AG08395 (cell line): ENCODE measurements at places on chromosomes 2 and 18.

- DNase-seq: no peak
Observed at GRCh38 chr2:38515155-38516074, 87.3 kb downstream of the HNRNPLL start.

- DNase-seq: no peak
Observed at GRCh38 chr2:200667413-200667812, 81.6 kb downstream of the AOX1 start.

- no peak for DNase-seq
Observed at GRCh38 chr2:169010633-169011460, 20.3 kb downstream of the ABCB11 start.

DNA sequence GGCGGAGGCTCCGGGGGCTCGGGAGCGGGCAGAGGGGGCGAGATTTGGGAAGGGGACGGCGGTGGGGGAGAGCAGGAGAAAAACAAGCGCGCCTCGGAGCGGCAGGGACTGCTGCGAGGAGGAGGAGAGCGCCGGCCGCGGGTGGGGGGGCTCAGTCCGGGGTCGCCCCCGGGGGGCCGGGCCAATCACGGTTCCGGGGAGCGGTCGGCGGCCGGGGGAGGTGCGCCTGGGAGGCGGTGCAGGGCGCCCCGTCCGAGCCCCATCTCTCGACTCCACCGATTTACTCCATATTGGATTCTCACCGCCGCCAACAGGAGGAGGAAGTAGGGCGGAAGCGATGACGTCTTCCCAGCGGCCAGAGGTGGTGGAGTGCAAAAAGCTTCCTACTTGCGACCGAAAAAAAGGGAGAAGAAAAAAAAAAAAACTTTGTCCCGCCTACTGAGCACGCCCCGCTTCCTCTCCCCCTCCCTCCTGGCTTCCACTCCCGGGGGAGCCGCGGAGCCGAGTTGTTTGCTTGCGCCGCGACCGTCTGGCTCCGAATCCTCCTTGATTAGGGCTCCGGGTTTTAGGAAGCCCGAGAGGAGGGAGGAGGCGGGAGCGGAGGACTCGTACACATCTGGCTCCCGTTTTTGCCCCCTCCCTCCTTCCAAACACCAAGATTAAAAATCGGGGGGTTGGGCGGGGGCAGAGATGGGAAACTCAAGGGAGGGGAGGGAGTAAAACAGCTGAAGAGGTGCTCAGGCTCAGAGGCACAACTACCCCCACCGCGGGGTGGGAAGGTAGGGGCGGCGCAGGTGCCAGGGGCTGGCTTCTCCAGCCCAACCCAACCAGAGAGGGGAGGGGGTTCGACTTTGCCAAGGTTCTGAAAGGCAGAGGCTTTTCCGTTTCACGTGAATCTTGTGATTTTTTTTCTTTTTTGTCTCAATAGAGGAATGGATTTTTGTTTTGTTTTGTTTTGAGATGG is at the start of gene SPRED2:
SPRED2 (minus strand) TSS at position 373 of the 964 bp plus-strand sequence. CDS start 612 bp downstream, outside the sequence.
- DNase-seq: peak; percentile 90

- DNase-seq: peak; percentile 22
Observed at GRCh38 chr2:189153619-189154018, 25.9 kb downstream of the COL5A2 start.

DNA sequence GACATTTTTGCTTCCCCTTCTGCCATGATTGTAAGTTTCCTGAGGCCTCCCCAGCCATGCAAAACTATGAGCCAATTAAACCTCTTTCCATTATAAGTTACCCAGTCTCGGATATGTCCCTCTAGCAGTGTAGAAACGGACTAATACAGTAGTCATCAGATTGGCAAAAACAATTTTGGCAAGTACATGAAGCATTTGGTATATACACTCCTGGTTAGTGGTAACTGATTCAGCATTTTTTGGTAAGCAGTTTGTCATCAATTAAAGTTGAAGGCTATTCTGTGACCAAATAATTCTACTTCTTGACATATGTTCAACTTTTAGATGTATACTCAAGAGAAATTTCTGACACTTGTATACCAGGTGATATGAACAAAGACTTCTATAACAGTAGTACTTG is 190.5 kb upstream of the STON1 start:
- no peak for DNase-seq

DNA sequence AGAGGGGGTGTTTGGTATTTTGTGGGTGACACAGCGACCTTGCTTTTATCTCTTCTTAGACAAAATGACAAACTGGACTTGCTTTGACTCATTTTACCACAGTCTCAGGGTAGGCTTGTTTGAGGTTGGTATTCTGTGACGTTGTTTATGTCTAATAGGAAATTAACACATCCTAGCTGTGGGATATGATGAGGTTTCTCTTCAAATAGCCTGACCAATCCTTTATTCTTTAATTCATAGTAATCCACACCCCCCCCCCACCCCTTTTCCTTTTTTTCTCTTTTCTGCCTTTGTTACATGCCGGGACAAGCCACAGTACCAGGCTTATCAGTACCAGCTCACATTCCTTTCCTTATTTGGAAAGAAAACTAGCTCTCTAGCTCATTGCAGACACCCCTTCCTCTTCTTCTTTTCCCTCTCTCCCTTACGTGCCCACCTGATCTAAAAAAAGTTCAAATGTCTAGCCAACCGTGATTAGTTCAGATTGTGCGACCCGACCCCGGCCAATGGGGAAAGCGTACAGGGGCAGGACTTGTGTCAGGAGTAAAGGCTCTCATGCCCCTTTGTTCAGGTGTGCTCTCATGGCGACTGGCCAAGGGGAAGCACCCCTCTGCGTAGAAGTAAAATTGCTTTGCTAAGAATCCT is 52.2 kb upstream of the PTPRM start:
- DNase-seq: no peak

- DNase-seq: no peak
Observed at GRCh38 chr18:36640021-36640952, 188.5 kb downstream of the TPGS2 start.

DNA sequence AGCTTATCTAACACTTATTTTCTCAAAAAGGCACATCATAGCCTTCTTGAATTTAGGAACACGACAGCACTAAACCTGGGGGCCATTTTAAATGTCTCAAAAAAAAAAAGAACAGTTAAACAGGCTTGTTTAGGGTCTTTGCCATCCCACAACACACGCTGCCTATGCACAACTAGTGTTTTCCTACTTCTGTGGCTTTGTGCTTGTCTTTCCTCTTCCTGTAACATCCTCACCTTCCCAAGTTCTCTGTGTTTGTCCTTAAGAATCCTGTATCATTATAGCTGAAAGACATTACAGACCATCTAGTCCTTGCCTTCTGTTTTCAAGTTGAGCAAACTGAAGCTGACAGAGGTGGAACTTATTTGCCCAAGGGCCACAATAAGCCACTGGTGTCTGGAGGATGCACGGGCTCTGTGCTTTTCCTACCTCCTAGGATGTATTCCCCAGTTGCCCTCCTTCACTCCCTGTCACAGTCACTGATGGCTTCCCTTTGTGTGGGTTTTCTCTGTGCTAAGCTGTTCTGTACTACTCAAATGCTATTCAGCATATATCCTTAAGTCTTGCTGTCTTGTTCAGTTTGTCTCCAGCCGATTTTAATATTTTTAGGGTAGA is 22.6 kb downstream of the SNRPD1 start:
- no peak for DNase-seq

DNA sequence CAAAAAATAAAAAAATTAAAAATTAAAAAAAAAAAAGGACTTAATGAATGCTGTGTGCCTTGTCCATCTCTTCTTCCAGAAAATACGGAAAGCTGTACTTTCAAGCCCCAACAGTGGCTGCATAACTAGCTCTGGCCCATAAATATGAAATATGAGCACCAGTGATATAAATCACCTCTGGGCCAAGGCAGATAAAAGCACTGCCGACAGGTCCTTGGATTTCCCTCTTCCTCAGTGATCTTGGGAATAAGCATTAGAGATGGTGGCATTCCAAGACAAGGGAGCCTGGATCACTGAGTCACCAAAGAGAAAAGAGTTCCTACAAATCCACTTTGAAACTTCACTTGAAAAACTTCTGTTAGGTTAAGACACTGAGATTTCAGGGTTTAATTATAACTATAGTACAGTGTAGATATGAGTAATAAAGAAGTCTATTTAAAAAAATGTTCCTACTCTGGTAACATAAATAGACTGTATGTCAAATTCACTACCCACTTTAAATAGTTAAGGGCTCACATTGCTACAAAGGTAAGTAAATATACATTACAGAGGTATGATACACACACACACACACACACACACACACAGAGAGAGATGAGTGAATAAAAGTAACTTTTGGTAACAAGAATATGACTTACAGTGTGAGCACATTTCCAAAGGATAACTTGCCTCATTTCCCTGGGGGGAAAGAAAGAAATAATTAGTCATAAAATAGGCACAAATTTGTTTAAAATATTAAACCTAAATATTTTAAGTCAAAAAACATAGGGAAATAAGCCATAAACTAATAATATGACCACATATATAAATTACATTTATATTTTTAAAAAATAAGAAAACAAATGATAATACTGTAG is 35.6 kb downstream of the PPP3R1 start:
- no peak for DNase-seq

DNA sequence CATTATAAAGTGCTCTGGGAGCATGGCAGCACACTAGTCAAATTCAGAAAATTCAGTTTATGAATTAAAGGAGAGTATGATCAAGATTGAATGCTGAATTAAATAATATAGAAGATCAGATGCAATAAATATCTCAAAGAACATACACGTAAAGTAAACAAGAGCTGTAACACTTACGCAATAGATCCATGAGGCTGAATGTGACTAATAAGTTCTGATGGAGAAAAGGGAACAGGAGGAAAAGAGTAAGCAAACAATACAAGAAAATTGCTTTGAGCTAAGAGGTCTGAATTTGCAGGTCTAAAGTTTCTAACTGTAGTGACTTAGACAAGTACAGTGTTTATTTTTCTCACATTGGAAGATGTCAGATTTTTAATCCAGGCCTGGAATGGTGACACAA is 646.7 kb upstream of the ZNF804A start:
- DNase-seq: no peak

- peak; percentile 75 for DNase-seq
Observed at GRCh38 chr2:12050396-12050795, 304.0 kb downstream of the LPIN1 start.

DNA sequence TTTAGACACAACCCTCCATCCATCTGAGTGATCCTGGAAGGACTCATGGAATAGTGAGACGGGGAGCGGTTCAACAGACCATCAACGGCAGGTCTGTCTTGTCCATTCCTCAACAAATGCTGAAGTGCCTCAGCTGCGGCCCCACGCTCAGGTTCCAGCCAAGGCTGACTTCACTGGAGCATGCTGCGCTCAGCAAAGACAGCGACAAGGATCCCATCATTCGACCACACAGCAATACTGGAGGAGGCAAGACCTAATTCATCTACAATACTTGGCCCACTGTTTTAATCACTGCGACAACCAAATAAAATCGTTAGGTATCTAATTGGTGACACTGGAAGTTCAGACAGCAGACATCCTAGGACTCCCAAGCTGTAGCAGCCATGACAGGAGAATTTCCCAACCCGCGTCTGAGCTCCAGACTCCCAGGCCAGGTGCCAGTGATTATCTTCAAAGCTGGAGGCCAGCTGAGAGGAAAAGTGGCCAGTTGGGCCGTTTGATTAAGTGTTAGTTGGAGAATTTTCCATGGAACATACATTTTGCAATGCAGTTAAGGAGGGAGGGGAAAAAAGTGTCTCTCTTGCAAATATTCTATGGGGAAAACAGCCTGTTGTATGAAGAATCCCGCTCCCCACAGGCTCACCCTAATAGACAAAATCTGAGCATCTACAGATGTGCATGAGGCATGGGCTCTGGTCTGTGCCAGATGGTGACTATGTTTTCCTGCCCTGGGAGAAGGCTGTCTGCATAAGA is 92.5 kb upstream of the SLC35G4 start:
- peak; percentile 62 for DNase-seq

DNA sequence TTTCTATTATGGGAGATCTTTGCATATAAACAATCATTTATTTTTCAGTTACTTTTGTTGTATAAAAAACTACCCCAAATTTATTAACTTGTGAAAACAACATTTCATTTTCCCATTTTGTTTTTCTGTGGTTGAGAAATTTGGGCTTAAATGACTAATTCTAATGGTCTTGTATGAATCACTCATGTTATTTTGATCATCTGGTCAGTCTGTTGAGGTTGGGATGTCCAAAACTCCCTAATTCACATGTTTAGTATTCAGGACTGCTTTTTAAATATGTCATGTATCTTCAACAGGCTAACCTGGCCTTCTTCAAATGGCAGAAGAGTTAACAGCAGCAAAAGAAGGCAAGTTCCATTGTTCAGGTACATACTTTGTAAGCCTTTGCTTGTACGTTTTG is 788.1 kb downstream of the TRIB2 start:
- DNase-seq: no peak

- DNase-seq: no peak
Observed at GRCh38 chr18:48308755-48309575, 100.2 kb downstream of the ZBTB7C start.

DNA sequence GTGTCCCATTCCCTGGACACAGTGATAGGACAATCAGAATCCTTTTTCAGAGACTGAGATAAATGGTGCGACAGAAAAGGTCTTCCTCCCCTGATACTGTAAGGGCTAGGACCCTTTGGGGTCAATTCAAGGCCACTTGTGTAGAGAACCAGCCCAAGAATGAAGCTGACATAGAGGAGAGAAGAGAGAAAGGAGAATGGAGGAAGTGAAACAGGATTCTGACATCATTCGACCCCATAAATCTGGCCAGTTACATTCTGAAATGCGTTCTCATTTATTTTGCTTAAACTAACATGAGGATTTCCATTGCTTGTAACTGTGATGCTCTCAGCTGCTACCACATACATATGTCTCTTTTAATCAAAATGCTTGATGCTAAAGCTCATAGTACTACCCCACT is 148.1 kb downstream of the TMEM163 start:
- DNase-seq: no peak

DNA sequence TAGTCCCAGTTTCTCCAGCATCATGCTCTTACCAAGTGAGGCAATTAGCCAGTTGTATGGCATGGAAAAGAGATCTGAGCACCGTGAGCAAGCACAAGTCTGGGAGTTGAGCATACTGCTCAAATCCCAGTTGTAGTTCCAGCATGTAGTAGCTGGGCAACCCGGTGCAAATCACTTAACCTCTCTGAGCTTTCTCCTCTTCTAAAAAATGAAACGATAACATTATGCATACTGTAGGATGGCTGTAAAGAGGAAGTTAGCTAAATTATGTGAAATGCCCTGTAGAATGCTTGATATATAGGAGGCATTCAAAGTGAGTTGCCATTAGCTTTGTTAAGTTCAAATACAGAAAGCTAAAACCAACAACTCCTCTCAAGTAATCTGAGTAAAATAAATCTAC is 164.0 kb upstream of the ZEB2 start:
- no peak for DNase-seq

DNA sequence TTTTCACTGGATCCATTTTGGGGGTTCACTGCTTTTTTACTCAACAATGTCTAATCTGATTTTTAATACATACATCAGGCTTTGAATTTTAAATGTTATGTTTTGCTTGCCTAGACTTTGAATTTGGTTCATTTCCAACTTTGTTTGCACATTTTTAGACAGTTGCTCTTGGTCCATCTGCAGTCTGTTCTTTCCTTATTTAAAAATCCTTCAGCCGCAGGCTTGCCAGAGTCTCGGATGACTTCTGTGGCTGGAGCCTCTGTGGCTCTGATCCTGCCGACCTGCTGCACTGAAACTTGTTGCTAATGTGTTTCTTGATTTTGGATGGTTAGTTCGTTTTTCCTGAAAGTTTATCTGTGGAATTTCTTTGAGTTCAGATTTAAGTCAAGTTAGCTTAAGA is 172.0 kb upstream of the ALKAL2 start:
- DNase-seq: no peak

GRCh38 chr2:41123341-41123740 is 671.5 kb upstream of the SLC8A1 start:
- DNase-seq: no peak

GRCh38 chr2:112310906-112311305 is 35.5 kb downstream of the ZC3H6 start:
- no peak for DNase-seq
